Spleen (tissue), 13 donors: ENCODE measurements at places on chromosomes 5 and 9. TPM values are rescaled to one million over a fixed set of nuclear protein-coding genes. Genes with fewer than 3 reads are reported as not detected.

DNA sequence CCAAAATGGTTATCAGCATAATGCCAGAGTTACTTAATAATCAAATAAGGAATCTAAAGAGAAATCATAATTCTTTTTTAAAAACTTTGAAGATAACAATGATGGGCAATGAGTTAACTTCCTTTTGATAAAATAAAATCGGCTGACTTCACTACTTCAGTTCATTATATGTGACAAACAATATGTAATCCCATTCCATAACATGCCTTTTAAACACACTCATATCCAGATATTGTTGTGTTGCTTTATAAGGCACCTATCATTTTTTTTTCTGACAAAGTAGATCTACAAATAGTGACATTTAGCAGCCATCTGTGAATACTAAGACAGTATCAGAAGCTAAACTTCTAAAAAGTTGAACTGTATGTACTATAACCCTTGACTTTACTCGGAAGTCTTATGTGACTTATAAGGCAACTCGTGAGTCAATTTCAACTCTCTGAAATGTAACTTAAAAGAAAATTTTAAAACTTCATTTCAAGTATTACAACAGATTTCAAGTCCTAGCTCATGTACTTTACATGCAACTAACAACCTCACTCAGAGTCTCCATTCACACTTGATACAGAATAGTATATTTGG lies 7.5 kb downstream of the ADAMTS6 start:
- DNase-seq, result no peak

Gene PRUNE2
- total RNA-seq, result 11.9 TPM

DNA sequence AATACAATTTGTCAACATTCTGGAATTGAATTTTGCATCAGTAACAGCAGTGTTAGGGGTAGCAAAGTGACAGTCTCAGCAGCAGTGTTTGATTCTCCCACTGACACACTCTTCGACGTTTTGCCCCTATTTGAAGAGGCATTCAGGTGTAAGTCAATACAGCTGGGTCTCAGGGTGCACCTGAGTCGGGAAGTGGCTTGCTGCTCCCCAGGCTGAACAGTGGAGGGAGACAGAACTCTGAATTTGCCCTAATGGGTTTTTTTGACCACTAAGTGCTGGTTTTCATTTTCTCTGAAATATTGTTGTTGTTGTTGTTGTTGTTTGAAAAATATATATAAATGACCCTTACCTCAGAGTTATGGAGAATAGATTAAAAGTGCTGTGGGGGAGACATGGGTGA lies 223.2 kb downstream of the TLR4 start:
- DNase-seq, result no peak

Gene ARL14EPL
- not detected for total RNA-seq

GRCh38 chr5:31404325-31404724 lies 127.6 kb downstream of the DROSHA start:
- DNase-seq, result no peak

- DNase-seq, result no peak
Observed at GRCh38 chr5:126450346-126450745, 27.1 kb downstream of the GRAMD2B start.

GRCh38 chr9:135766251-135766650 lies 64.3 kb downstream of the KCNT1 start:
- no peak for DNase-seq

GRCh38 chr9:74948937-74949336 lies 3.8 kb downstream of the C9orf40 start:
- DNase-seq, result no peak

Gene OBP2B
- total RNA-seq, result not detected

Gene FOXD4
- total RNA-seq, result 0.41 TPM
